ENCODE measurements at places on chromosomes 3 and 15.

GRCh38 chr15:78616506-78616905, 4.3 kb downstream of the CHRNA3 start:
- DNase-seq: no peak

DNA sequence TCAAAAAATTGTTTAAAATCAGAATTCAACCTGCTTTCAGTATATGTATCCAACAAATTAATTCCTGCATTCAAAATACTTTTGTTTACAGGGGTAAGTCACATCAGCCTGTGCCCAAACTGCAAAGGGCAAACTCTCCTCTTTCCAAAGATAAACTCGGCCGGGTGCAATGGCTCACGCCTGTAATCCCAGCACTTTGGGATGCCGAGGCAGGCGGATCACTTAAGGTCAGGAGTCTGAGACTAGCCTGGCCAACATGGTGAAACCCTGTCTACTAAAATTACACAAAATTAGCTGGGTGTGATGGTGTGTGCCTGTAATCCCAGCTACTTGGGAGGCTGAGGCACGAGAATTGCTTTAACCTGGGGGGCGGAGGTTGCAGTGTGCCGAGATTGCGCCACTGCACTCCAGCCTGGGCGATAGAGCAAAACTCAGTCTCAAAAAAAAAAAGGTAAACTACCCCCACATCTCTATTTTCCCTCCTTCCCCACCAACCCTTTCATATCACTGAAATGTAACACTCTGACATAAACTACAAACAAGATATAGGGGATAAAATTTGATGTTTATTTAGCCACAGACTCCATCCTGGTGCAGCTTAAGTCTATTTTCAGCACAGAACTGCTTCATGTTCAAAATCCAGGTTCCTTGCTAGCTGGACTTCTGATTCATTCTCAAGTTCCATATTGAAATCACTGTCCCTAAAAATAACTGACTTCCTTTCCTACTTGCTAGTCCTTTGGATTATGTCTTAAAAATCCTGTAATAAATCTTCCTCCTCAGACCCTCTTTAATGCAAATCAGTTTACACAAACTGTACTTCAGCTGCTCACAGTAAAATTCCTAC, 15.4 kb downstream of the UBP1 start:
- DNase-seq: no peak

- DNase-seq: no peak
These were observed 31.5 kb downstream of the SRGAP3 start for GRCh38 chr3:9217784-9218513.

GRCh38 chr3:117509858-117510257, 800.3 kb downstream of the TUSC7 start:
- no peak for DNase-seq

DNA sequence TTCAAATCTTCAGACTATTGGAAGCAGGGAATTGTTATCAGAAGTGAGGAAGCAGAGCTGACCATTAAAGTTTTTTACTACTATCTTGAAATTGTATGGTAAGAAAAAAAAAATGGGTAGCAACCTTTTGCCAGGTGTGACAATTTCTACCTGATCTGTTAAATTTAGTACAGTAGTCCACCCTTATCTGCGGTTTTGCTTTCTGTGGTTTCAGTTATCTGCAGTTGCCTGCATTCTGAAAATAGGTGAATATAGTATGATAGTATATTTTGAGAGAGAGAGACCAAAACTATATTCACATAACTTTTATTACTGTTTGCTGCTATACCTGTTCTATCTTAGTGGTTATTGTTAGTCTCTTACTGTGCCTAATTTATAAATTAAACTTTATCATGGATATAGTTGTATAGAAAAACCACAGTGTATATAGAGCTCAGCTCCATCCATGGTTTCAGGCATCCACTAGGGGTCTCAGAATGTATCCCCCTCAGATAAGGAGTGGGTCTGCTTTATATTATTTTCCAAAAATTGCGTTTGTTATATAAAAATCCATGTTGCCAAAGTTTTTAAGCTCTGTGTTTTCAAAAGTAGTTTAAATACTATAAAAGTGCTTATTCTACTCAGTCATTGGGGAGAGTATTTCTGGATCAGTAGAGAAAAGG, 69.9 kb downstream of the PTPRG start:
- DNase-seq: no peak

DNA sequence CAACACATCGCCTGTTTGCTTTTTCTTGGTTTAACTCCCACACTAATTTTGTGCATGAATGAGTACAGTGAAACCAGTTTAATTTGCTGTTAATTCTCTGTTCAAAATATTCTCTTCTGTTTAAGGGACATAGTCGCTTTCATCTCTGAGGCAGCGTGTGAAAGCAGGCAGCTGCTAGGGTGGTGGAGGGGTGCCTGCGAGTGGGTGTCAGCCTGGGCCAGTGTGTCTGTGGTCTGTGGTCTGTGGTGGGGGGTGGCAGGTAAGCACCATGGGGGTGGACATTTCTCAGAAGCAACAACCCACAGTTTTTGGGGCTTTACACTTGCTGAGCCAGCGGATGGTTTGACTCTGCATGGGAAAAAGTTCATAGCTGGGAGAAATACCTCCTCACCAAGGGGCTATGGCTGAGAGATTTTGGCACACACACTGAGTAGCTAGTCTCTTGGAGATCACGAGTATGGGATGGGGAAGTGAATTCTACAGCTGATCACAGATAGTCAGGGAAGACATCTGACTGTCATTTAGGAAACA, 109.2 kb downstream of the EPHB1 start:
- DNase-seq: no peak

DNA sequence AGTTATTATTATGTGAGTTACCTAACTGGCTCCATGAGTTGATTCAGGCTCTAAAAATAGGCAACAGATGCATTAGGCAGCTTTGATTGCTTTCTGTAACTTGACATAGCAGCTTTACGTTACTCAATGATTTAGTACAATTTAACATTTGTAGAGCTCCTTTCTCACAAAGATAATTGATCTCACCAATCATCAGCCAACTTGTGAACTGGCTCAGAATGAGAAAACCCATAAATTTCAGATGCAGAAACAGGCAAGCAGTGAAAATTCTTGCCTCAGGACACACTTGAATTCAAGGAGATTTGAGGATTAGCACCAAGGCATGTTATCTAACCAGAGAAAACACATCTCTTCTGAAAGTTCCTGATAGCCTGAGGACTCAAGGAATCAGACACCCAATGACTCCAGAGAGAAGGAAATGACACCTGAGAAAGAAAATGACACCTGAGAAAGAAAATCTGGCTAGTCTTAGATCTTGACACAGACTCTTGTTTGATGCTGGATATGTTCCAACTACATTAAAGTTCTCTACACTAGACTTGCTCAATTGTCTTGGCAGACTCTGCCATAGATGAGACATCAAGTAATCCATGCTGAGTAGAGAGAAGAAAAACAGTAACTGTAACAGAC, 315.1 kb upstream of the CBLB start:
- DNase-seq: no peak

DNA sequence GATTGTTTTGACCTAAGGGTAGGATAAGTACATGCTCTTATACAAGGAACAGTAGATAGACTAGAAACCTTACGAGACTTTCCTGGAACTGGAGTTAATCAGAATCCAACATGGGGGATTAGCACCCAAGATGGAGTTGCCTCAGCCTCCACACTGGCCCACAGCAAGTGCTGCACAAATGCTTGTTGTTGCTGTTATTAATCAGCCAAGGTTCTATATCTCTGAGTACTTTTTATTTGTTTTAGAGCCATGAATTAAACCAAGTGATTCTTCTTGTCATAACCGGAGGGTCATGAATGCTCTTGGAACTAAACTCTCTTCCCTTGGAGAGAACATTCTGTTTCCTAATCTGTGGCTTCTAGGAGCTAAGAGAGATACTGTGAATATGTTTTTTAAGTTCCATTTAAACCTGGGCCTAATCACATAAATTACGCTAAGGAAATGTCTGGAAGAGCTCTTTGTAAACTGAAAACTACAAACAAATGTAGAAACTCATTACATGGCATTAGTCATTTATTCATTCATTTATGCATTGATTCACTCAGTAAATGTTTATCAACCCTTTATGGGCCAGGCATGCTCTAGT, 5.7 kb upstream of the IL16 start:
- DNase-seq: no peak

GRCh38 chr15:43483297-43484128, 9.4 kb downstream of the TP53BP1 start:
- no peak for DNase-seq

GRCh38 chr15:55695432-55695831, 47.5 kb downstream of the PRTG start:
- no peak for DNase-seq

- no peak for DNase-seq
These were observed 100.9 kb upstream of the HACD2 start for GRCh38 chr3:123685780-123686179.

DNA sequence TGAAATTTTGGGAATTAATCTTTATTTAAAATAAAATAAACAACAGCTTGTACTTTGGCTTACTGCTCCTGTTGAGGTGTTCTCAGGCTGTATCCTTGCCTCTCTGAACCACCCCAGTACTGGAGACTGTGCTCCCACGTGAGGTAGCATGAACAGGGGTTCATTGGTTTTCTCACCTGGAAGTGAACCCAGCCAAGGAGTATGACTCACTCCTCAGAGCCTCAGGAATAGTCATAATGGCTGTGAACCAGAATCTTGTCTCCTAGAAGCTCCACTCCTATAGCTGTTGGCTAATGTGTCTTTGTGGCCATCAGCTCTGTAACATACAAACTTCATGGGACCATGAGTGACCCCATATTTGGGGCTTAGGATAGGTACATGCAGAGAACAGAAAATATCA, 122.5 kb upstream of the ST8SIA2 start:
- DNase-seq: no peak

DNA sequence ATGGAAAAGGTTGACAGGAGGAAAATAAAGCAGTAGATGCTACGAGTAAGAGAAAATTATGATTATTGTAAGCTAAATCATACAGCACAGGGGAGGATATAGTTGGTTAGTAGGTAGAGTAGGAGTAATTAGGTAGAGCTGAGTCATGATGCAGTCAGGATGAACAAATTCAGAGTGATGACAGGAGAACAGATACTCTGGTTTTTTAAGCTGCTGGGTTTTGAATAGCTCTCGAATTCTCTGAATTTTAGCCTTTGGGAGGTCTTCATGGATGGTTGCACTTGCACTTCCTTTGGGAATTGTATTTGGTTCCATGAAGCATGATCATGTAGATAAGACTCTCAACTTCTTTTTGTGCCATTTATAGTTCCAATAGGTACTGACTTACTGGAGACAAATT, 96.2 kb downstream of the ECT2 start:
- no peak for DNase-seq

DNA sequence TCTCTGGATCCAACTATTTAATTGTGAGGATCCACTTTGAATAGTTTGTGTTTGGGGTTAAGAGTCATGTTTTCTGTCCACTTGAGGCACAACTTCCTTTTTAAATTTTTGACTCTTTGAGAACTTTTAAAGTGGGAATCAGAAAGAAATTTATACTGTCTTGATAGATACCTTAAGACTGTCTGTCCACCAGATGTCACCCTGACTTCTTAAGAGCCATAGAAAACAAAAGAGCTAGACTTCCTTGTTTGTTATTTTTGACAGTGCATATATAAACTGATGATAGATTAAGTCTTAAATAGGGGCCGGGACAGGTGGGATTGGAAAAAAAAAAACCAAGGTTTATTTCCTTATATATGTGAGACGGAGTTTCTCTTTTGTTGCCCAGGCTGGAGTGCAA, 52.1 kb upstream of the WDR72 start:
- no peak for DNase-seq

Data from SIG-M5 (cell line).